ENCODE measurements at places on chromosomes 12 and 14.

DNA sequence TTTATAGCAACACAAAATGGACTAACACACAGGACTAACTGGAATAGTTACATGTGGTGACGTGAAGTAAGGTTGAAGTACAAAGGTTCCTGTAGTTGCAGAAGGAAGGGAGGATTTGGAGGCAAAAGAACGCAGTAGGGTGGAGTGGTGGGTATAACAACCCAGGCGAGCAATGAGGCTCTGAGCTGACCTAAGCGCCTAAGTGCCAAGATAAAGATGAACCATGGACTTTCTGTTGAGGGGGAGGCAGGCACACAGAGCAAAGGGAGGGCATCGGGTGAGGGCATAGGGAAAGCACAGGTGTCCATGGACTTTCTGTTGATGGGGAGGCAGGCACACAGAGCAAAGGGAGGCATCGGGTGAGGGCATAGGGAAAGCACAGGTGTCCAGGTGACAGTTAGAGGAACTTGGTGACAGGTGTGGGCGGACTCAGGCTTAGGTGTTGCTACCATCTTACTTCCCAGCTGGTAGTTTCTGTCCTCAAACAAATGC lies 15.2 kb downstream of the SCNN1A start:
- DNase-seq, result no peak

GRCh38 chr12:41061192-41061591 lies 126.9 kb upstream of the PDZRN4 start:
- no peak for DNase-seq

GRCh38 chr12:105523164-105524057 lies 192.9 kb downstream of the C12orf75 start:
- no peak for DNase-seq

GRCh38 chr14:89240414-89240813 lies 176.6 kb downstream of the FOXN3 start:
- DNase-seq, result no peak

GRCh38 chr12:122730215-122731014 lies at the start of gene HCAR1:
TSS of gene HCAR1 (minus strand) at chr12:122730844. CDS start at chr12:122730339, 505 bp downstream.
- DNase-seq, result peak; percentile 48

DNA sequence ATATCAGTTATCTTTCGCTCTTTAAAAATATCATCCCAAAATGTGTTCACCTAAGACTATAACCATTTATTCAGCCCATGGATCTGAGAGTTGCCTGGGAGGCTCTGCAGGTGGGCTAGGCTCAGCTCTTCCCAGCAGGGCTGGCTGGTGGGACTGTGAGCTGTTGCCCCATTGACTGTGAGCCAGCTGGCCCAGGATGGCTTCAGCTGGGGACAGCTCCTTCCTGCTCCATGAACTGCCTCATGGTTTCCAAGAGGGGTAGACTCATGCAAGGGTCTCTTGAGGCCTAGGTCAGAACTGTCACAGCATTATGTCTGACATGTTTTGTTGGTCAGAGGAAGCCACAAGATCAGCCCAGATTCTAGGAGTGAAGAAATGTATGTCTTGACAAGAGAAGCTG lies 114.1 kb upstream of the E2F7 start:
- no peak for DNase-seq

GRCh38 chr14:68557648-68558047 lies 235.2 kb downstream of the ZFP36L1 start:
- DNase-seq, result no peak

GRCh38 chr12:119692410-119692809 lies 24.5 kb downstream of the PRKAB1 start:
- no peak for DNase-seq

GRCh38 chr12:118946256-118946655 lies 35.1 kb upstream of the SRRM4 start:
- no peak for DNase-seq
